ENCODE measurements at places on chromosomes 4 and X.

DNA sequence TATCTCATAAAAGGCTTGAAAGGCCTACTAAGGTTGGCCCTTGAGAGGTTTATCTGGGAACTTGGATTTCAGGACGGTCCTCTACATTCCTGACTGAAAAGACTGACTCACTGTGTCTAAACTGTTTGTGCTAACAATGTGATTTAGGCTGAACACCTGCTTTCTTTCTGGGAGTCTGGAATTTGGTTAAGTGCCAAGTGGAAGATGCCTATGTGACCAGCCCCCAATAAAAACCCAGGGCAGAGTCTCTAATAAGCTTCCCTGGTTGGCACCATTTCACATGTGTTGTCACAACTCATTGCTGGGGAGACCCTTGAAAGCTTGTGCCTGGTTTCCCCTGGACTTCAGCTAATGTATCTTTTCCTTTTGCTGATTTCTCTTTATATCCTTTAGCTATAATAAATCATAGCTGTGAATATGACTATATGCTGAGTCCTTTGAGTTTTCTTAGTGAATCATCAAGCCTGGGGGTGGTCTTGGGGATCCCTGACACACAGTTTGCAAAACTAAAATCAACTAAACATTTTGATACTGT is 55.1 kb downstream of the GPR82 start:
- peak; percentile 32 for DNase-seq

GRCh38 chr4:181566490-181566889 is 676.7 kb upstream of the TENM3 start:
- no peak for DNase-seq

DNA sequence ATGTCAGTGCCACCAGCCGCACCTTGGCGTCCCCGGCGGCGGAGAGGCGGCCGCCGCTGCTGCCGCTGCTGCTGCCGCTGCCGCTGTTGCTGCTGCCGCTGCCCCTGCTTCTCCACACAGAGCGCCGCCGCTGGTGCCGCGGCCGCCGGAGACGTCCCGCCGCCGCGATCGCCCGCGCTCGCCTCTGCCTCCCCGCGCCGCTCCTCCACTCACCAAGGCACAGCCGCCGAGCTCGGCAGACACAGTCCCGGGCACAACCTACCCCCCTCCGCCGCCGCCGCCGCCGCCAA is at the start of gene PPP3CA:
Gene PPP3CA (minus strand): TSS at position 260 of the 290 bp plus-strand sequence.
- no peak for DNase-seq

GRCh38 chrX:134969726-134970125 is 21.1 kb upstream of the SMIM10 start:
- DNase-seq, result no peak
